ENCODE measurements at places on chromosomes 4 and X.

- DNase-seq = no peak
Observed at GRCh38 chr4:66923081-66923865, 622.0 kb downstream of the CENPC start.

GRCh38 chr4:30968926-30969325 lies 248.8 kb downstream of the PCDH7 start:
- DNase-seq = no peak

DNA sequence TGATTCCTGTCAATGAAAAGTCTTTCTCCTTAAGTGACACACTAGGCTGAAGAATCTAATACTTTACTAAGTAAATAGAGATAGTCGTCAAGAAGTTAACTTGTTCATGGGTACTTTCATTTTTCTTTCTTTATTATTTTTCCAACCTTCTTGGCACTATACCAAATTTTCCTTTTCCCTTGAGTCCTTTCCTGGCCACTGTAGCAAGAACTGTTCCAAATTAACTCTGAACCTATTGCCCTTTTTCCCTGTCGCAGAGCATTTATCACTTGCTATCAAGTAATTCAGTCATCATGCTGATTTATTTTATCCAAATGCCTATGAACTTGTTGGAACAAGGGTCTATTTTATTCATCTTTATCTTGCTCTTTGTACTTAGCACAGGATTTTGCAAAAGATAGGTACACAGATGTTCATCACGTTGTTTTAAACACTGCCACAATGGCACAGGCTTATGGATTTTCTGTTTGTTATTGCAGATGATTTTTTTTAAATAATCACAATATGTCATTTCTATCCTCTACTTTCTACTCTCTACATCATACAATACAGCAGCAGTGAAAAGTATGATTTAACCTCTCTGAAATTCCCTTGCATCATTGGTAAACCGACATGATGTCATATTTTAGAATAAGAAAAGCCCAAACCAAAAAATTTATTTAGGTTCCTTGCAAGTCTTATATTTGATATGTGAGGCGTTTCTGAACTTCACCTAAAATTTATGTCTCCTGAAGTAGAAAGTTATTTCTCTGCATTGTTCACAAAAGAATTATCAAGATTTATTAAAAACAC lies 2352.3 kb downstream of the PCDH7 start:
- no peak for DNase-seq

- DNase-seq = no peak
Observed at GRCh38 chr4:176614793-176615192, 177.9 kb downstream of the VEGFC start.

- DNase-seq = no peak
Observed at GRCh38 chr4:104491481-104492182, 3.1 kb downstream of the CXXC4 start.

- no peak for DNase-seq
Observed at GRCh38 chrX:138859421-138859820, 147.9 kb upstream of the FGF13 start.

DNA sequence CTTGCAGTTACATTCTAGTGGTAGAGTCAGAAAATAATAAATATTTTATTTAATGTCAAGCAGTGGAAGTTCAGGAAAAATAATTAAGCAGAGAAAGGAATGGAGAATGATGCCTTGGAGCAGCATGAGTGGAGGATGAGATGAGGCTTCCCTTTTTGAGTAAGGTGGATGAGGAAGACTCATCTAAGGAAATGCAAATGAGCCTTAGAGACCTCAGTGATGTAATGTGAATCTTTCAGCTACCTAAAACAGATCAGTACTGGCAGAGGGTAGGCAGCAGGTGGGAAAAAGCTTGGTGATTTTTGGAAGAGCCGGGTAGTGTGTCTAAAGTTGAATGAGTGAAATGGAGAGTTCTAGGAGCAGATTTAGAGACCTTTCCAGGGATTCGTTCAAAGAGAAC lies 118.2 kb downstream of the GRID2 start:
- DNase-seq = no peak

- no peak for DNase-seq
Observed at GRCh38 chrX:34563804-34564203, 93.3 kb downstream of the TMEM47 start.

- DNase-seq = no peak
Observed at GRCh38 chr4:178976861-178977260, 1534.6 kb upstream of the AGA start.

DNA sequence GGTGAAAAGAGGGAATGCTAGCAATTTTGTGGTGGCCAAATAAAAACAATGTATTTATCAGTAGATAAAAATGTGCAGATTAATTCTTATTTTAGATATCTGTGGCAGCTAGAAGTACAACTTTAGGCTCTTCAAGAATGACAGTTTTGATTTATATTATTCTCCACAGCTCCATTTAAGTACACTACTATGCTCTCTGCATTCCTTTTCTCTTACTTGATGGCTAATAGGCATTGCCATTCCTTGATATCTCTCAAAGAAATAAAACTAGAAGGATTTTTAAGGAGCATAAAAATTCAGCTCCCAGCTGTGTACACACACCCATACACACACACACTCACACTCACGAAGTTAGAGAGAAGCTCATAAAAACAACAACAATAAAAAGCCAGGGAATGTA lies 59.4 kb upstream of the H2AZ1 start:
- no peak for DNase-seq

DNA sequence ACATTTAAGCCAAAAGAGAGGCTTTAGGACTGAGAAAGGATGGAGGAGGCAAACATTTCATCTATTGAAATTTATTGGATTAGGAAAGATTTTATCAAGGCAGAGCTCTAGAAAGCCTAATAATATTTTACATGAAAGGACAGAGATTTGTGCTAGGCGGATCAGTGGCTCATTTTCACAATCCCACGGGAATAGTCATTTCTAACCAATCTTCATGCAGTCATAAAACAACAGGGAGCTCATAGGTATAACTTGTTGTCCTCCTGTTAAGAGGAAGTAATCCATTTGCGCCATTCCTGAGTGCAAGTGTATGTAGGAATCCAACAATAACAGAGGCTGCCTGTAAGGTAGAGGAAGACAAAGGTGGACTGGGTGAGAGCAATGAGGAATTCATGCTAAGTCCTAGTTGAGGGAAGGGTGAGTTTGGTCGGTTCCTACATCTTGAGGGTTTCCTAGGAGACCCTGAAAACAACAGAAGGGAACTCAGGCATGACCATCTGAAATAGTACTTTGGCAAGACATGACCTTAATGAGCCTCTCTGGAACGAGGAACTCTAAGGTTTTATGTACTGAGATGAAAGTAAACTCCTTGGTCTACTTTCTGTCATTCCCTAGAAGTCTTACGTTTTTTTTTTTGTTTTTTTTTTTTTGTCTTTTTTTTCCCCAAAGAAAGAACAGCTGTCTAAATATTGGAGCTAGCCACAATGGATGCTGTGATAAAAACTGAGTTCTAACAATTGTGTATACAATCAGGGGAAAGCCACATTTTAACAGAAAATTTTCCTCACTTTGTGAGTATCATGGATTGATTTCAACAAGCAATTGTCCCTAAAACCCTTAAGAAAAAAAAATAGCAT lies 89.7 kb downstream of the GEMIN8 start:
- DNase-seq = no peak

DNA sequence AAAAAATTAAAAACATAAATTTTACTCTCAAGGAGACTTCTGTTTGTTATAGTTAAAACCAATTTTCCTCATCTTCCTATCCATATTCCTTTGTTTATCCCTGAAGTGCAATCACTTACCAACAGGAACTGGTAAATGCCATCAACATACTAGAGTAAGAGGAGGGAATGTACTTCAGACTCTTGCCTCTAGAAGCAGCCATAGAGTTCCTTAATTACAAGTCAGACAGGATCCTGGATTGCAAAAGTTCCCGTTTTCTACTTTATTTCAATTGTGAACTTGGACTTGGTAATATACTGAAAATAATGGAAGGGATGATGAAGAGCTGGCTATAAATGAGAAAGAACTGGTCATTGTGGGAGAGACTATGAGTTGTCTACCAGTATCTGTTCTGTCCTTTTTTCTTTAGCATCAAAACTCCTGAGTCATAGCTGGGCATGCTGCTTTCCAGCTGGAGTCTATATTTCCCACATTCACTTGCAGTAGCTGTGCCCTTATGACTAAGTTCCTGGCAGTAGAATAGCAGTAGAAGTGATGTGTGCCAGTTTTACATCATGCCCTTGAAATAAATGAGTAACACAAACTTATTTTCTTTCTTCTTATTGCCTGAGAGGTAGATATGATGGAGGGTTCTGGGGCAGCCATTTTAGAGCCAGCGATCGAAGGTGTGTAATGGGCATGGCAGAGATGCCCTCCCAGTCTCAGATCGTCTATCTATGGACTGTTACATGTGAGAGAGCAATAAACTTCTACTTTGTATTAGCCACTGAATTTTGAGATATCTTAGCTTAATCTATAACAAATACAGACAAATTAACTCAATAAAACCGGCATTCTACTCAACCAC lies 26.8 kb upstream of the SPARCL1 start:
- peak; percentile 61 for DNase-seq

DNA sequence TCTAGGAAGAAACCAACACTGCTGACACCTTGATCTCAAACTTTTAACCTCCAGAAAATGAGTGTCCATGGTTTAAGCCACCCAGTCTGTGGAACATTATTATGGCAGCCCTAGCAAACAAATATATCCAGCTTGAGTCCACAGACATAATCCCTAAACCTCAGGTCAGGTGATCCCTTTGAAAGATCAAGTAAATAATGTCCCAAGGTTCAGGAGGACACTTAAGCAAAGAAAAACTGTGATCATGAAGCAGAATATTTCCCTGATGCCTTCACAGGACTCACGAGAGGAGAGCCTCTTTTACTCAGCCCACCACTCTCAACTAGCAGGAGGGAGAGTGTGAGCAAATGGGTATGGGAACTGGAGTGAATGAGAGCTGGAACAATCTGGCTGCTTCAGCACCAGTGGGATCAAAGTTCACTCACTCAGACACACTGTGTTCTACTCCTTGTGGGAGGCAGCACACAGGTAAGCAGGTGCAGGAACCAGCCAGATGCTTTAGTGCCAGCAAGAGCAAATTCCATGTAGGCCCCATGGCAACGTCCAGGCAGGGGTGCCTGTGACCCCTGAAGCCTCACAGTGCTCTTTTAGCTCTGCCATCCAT lies 608.4 kb downstream of the RAB28 start:
- no peak for DNase-seq

GRCh38 chr4:1201851-1202525 lies 29.6 kb upstream of the SPON2 start:
- DNase-seq = peak; percentile 46

DNA sequence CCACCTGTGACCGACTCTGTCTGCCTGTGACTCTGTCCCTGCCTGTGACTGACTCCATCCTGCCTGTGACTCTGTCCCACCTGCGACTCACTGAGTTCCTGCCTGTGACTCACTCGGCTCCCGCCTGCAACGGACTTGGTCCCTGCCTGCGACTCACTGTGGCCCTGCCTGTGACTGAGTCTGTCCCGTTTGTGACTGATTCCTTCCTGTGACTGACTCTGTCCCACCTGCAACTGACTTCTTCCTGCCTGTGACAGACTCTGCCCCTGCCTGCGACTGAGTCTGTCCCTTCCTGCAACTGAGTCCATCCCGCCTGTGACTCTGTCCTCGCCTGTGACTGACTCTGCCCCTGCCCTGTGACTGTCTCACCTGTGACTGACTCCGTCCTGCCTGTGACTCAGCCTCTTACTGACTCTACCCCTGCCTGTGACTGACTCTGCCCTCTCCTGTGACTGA lies 9.6 kb upstream of the UVSSA start:
- DNase-seq = no peak

DNA sequence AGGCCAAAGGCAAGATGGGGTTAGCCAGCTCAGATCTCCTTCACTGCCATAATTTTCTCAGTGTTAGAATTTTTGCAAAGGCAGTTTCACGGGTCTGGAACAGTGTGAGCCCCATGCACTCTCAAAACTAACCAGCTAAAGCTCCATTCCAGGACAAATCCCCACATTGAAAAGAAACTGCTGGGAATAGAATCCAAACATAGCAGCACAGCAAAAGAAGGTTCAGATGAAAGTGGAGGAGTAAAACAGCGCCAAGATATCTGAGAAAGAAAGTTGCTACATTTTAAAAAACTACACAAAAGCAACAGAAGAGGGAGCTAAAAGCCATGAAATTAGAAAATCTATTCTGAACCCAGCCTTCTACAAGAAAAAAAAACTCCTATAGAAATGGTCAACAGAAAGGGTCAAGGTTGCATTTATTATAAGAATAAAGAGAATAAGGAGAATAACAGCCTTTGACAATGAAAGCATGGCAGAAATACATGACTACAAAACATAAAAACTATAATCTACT lies 39.6 kb upstream of the SLC7A3 start:
- DNase-seq = no peak

GRCh38 chr4:88409206-88409605 lies 30.6 kb downstream of the HERC6 start:
- DNase-seq = no peak

DNA sequence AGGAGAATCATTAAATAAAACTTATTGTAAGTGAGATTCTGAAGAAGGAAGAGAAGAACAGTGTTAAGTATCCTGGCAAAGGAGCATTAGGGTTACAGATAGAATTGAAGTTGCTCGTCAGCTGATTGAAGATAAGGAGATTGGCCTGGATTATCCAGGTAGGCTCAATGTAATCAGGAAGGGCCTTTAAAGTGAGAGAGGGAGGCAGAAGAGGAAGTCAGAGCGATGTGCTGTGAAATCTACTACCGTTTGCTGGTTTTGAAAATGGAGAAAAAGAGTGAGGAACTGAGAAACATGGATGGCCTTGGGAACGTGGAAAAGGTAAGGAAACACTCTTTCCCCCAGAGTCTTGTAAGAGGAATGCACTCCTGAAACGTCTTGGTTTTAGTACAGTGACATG lies 245.7 kb downstream of the ANTXR2 start:
- DNase-seq = no peak

DNA sequence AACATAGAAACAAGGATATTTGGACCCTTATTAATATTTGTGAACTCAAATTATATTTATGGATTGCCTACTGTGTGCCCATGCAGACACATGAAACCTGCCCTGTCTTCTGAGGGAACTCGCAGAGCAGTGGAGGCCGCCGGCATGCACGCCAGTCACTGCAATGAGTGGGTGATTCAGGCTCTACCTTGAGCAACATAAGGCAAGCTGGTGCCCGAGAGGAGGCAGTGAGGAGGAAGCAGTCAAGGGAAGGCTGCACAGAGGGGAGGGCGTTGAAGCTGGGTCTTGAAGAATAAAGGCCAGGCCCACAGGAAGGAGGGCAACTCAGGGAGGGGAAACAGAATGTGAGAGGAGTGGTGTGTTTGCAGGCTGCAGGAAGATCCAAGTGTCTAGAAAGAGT lies 52.8 kb downstream of the PPEF2 start:
- DNase-seq = no peak

DNA sequence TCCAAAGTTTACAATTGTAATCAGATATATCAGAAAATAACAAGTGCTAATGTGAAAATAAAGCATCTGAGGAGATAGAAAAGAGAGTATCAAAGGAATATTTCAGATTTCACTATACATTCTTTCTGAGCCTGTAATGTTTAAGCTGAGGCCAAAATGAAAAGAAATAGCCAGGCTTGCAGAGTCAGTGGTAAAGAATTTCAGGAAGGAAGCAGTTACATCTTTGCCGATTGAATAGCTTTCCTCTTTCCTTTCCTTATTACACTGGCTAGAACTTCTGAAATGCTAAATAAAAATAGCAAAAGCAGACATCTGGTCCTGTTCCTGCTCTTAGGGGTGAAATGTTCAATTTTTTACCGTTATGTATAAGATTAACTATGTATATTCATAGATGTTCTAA lies 1441.6 kb upstream of the PCDH7 start:
- DNase-seq = no peak

GRCh38 chrX:109840585-109840984 lies 107.5 kb upstream of the ACSL4 start:
- peak; percentile 80 for DNase-seq
